ENCODE measurements at places on chromosomes 11 and 22. TPM values are rescaled to one million over a fixed set of nuclear protein-coding genes. Genes with fewer than 3 reads are reported as not detected.

Gene TECTA
- total RNA-seq, result 0.11 TPM

Gene TREH
- not detected for total RNA-seq

Gene VSIG10L2
- not detected for total RNA-seq

DNA sequence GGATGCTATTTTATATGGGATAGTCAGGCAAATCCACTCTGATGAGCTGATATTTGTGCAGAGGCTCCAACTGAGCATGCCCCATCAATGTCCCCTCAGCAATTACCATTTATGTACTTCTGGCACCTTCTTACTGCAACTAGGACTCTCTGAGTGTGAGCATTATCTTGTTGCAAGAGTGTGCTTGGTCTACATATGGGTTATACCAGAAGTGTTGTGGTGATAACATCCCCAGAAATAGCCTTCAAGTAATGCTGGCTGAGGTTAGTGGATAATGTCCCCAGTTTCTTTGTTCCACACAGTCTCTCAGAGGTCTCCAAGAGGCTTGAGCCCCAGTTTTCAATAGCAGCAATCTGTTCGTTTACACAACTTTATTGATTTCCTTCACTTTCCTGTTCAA lies 408.6 kb downstream of the JRKL start:
- no peaks in the 10 kb centered on the region for H3K4me1 ChIP-seq
- H3K27ac ChIP-seq, result no peak overlapping the region
- H3K4me3 ChIP-seq, result no peak overlapping the region

DNA sequence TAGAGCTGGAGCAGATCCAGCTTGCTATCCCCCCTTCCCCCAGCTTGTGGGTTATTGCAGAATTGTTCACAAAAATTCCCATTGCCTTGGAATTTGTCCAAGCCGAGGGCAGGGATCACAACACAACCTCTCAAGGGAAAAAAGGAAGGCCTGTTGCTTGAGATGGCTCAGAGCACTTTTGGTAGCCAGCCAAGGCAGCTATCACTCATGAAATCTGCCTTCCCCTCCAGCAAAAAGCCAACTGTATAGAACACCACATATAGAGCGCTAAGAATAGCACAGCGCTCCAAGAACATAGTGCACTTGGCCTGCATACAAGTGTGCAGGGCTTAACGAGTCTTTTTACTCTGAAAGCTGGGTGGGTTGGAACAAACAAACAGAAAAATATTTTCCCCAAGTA lies 46.2 kb downstream of the FAM83F start:
- H3K27ac ChIP-seq, result no peak overlapping the region
- H3K27me3 ChIP-seq, result no peaks in the 10 kb centered on the region
- H3K36me3 ChIP-seq, result no peaks in the 10 kb centered on the region
- peak; percentile 73 for DNase-seq
- peaks cover 24% of the 10 kb centered on the region for H3K4me1 ChIP-seq

Gene MUC2
- 0.26 TPM for total RNA-seq

Gene DDIAS
- total RNA-seq, result 25.4 TPM

DNA sequence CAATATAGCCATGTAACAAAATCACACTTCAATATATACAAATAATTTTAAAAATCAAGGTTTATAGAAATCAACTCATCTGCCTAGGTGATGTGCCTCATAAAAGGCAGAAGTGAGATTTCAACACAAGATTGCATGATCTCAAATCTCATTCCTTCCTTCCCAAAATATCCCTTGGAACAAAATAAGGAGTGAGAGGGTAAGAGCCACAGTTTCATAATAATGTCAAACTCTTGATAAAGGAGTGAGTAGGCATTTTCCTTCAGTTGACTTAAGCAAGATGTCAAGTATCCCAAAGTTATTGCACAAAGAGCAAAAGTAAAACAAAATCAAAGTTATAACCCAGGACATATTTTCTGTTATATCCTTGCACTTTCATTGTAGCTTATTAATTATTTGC lies 81.3 kb downstream of the C22orf31 start:
- DNase-seq, result no peak
- no peak overlapping the region for H3K4me3 ChIP-seq
- no peaks in the 10 kb centered on the region for H3K36me3 ChIP-seq
- no peak overlapping the region for H3K27ac ChIP-seq
- no peaks in the 10 kb centered on the region for H3K27me3 ChIP-seq

- no peaks in the 10 kb centered on the region for H3K4me1 ChIP-seq
- no peaks in the 10 kb centered on the region for H3K36me3 ChIP-seq
Measured at GRCh38 chr11:35541621-35542375, 16.4 kb upstream of the PAMR1 start.

- no peak overlapping the region for H3K4me3 ChIP-seq
- H3K36me3 ChIP-seq, result peaks cover 8% of the 10 kb centered on the region
- peaks cover 68% of the 10 kb centered on the region for H3K4me1 ChIP-seq
- H3K27me3 ChIP-seq, result no peaks in the 10 kb centered on the region
- peak overlapping the region; percentile 97 for H3K27ac ChIP-seq
- no peak for DNase-seq
Measured at GRCh38 chr11:12176410-12176809, 66.0 kb downstream of the MICAL2 start.

DNA sequence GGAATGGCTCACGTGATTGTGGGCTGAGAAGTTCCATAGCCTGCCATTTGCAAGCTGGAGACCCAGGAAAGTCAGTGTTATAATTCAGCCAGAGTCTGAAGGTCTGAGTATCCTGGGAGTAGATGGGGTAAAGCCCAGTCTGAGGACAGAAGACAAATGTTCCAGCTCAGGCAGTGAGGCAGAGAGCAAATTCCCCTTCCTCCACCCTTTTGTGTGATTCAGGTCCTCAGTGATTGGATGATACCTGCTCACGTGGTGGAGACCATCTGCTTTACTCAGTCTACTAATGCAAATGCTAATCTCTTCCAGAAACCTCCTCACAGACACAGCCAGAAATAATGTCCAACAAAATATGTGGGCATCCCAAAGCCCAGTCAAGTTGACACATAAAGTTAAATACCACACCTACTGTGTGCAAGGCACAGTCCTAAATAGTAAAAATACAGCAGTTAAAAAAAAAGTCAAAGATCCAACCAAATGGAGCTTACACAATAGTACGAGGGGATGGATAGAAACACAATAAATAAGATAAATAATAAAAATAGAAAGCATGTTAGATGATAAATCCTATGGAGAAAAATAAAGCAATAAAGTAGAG lies 13.2 kb upstream of the APOL6 start:
- DNase-seq, result no peak
- no peaks in the 10 kb centered on the region for H3K27me3 ChIP-seq
- H3K27ac ChIP-seq, result no peak overlapping the region
- peaks cover 6% of the 10 kb centered on the region for H3K4me1 ChIP-seq
- no peak overlapping the region for H3K4me3 ChIP-seq
- no peaks in the 10 kb centered on the region for H3K36me3 ChIP-seq

DNA sequence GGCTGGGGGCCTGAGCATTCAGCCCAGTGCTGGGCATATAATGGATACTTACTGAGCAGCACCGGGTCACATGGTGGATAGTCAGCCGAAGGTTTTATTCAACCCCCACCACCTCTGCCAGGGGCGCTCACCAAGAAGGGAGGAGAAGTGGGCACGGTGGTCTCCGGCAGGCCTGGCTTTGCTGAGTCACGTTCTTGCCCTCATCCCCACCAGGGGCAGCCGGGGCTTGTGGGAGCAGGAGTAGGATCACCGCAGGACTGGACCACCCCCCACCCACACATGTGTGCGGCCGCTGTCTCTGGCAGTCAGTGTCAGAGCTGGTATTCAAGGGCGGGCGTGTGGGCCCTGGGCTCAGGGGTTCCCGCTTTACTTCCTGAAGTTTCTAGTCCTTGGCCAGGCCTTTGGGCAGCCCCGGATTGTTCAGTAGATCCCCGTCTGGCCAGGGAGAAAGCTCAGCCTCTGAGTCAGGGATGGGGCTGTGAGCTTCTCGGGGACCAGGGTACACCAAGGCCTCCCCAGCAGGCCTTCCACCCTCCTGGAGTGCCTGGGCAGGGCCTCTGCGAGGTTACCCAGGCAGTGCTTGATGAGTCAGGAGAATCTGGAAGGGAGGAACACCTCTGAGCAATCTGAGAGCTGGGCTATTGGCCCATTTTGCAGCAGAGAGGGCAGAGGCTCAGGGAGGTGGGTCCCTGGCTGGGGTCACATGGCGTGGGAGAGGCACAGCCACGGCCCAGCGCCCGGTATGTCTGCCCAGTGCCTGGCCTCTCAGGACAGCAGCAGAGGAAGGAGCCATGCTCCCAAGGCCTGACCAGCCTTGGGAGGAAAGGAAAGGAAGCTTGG lies 60.6 kb downstream of the RTL6 start:
- no peaks in the 10 kb centered on the region for H3K4me1 ChIP-seq
- H3K4me3 ChIP-seq, result no peak overlapping the region
- H3K27ac ChIP-seq, result no peak overlapping the region

GRCh38 chr22:24156141-24156912 lies 25.0 kb upstream of the SUSD2 start:
- H3K27me3 ChIP-seq, result no peaks in the 10 kb centered on the region
- peak overlapping the region; percentile 71 for H3K4me3 ChIP-seq
- H3K27ac ChIP-seq, result no peak overlapping the region
- H3K4me1 ChIP-seq, result peaks cover 6% of the 10 kb centered on the region
- no peaks in the 10 kb centered on the region for H3K36me3 ChIP-seq
- DNase-seq, result peak; percentile 12

GRCh38 chr11:122741613-122742300 lies 86.2 kb downstream of the UBASH3B start:
- H3K36me3 ChIP-seq, result no peaks in the 10 kb centered on the region
- H3K4me3 ChIP-seq, result no peak overlapping the region
- H3K4me1 ChIP-seq, result peaks cover 17% of the 10 kb centered on the region
- DNase-seq, result no peak

DNA sequence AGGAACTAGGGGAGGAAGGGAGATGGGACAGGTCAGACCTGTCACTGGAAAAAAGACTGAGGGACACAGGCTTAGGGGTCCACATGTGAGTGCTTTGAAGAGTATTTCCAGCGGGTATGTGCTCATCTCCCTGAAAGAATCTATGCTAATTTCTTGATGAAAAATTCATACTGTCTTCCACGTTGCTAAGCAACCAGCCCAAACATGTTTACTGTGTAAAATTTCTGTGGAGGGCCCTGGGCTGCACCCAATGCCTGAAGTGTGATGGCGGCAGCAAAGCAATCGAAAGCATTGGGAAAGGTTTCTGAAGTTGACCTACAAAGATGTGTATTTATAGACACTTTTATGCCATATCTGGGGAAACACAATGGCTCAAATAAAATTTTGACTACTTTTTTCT lies 7.4 kb downstream of the SYT13 start:
- DNase-seq, result no peak
- no peak overlapping the region for H3K4me3 ChIP-seq
- H3K27me3 ChIP-seq, result peaks cover 3% of the 10 kb centered on the region
- no peaks in the 10 kb centered on the region for H3K4me1 ChIP-seq
- H3K36me3 ChIP-seq, result no peaks in the 10 kb centered on the region
